AG20443 (cell line): ENCODE measurements at places on chromosomes 4 and X.

GRCh38 chrX:114134465-114134864 lies 449.4 kb upstream of the HTR2C start:
- no peak for DNase-seq

DNA sequence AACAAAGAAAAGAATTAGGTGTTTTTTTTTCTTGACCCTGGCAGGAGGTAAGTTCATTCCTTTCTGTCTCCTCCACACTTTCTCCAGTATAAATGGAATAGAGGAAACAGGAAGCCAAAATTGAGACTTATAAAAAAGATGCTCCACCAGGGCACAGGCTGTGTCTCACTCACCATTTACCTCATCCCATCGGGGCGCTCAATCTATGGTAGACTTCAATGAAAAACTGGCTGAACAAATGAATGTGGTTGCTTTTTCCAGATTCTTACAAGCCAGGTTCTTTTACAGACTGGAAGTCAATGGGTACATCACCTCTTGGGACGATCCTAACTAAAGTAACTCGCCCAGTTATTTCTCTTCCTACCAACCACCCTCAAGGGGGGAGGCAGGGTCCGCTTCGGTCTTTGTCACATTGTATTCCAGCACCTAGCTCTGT lies 685 bp downstream of the COMMD8 start:
- DNase-seq: peak; percentile 11

- no peak for DNase-seq
Measured at GRCh38 chr4:149173241-149174013, 642.2 kb downstream of the IQCM start.

DNA sequence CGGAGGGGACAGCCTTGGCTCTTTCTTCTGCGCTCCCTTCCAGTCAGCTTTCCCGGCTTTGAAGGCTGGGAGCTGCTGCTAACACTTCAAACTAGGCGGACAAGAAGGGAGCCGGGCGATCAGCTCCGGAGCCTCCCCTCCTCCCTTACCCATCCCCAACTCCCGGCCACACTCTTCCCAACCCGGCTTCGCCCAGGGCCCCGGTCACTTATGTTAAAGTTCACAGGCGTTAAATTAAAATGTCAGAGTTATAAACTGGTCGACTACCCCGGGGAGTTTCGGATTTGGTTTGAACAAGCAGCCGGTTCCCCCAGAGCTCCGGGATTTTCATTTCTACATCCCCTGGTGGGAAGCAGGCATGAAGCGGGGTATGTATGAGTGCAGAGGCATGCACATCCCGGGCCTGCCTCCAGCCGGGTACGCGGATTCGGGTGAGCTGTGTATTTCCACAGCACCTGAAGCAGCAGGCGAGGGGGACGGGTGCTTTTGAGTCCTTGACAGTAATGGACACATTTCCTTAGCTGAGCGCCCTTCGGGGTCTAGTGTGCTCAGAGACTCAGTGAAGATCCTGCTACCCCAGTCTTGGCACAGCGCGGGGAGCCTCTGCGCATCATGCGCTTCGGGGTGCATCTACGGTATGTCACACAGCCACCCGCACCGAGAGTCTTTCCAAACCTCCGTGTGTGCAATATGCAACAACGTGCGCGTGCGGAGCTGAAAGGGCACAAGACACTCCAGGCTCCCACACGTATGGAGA lies 880 bp downstream of the UNC5C start:
- peak; percentile 18 for DNase-seq
